HepG2 (cell line): ENCODE measurements at places on chromosomes 12 and 14.
A peak's percentile ranks its signal among the peaks of the same experiment; 100 is the strongest.

GRCh38 chr12:131487388-131488124 is 223.3 kb upstream of the SFSWAP start:
- no peak for DNase-seq

- no peak for DNase-seq
These were observed 298.6 kb upstream of the NOVA1 start for GRCh38 chr14:26896447-26896846.

GRCh38 chr14:99512571-99513182 is 31.5 kb downstream of the CCNK start:
- DNase-seq = no peak

GRCh38 chr14:72545411-72546311 is 348.2 kb downstream of the DPF3 start:
- DNase-seq = no peak

DNA sequence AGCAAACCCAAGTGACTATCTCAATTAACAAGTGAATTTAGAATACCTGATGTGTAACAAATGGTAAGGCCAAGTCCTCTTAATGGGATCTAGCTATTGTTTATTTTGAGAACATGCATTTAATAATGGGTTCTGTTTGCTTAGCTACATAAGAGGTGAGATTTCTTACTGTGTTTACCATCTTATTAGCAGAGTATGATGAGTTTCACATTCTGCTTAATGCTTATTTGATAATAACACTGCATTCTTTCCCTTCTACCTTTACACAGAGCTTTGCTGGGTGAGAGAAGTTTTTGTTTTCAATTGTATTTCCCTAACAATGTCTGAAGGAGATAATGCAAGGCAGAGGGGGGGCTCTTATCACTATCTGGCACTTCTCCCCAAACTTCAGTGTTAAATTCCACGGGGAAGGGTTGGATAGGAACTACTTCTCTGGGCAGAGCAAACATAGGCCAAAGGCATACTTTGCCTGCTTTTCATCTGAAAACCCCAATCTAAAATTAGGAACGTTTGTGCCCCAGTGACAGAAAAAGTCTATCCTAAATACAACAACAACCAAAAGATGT is 129.0 kb upstream of the ATXN7L3B start:
- no peak for DNase-seq

DNA sequence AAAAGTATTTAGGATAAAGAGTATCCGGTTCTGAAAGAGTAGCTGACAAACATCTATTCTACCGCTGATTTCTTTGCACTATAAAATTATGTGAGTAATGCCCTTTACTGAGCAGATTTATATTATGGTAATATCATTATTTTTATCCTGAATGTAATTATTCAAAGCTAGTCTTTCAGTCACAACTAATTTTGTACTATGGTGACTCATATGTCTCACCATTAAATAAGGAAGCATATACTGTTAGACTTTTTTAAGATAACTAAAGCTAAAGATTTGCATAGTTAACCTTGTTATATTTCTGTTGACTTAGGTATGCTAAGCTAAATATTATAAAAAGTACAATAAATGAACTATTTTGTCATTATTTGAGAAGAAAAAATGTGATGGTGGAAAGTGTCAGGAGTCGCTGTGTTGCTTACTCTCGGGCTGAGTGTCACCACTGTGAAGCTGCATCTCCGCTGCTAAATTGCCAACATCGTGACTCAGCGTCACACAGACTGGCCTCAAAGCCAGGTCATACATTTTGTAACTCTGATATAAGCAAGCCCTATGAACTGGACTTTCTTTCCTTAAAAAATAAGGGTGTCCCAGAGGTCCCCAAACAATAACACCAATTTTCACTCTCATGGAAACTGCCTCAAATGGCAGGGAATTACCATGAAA is 69.1 kb upstream of the SSTR1 start:
- no peak for DNase-seq

DNA sequence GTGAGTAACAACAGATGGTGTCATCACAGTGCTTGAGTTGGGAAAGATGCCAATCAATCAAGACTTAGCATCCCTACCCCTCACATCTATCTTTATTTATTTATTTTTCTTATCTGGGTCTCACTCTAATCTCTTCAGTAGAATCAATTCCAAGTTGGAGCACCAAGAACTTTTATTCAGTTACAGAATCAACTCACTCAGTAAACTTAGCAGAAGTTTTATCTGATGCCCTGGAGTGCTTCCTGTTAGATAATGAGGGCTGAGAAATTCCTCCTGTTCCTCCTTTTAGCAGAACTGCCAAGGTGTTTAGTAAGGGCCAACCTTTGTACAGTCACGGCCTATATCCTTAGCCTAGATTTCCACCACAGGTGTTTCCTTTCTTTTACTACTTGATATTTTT is 11.3 kb upstream of the SLC5A8 start:
- no peak for DNase-seq

DNA sequence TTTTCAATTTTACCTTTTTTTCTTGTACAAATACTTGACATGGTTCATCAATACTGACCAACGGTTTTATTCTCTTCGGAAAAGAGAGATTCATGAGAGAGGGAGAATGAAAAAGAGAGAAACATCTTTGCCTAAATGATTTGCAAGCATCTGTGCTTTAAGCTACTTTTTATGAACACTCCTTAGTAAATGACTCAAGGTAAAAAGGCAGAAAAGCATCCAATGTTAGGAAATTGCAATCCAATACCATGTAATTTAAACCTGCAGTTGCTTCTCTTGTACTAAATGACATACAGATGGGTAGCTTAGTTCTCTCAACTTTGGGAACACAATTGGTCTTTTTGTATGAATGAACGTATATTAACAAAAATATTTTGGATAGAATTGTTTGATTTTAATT is 46.1 kb downstream of the MSRB3 start:
- DNase-seq = no peak

DNA sequence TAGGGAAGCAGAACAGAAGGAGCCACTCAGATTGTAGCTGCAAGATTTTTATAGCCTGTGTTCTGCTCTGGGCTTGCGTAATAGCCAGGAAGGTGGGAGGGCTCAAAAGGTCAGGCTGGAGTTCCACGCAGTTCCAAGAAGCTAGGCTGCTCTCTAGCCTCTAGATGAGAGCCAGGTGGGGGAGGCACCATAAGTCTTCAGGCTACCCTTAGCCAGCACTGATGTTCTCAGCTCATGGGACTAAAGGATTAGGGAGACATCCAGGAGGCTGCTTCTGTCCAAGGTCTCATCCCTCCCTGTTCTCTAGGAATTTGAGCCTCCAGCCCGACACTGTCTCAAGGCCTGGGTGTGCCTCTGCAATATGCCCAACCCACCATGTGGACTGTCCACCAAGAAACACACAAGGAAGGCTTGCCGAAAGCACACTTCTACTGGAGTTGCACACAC is 1.7 kb downstream of the LMBR1L start:
- DNase-seq = peak; percentile 23

DNA sequence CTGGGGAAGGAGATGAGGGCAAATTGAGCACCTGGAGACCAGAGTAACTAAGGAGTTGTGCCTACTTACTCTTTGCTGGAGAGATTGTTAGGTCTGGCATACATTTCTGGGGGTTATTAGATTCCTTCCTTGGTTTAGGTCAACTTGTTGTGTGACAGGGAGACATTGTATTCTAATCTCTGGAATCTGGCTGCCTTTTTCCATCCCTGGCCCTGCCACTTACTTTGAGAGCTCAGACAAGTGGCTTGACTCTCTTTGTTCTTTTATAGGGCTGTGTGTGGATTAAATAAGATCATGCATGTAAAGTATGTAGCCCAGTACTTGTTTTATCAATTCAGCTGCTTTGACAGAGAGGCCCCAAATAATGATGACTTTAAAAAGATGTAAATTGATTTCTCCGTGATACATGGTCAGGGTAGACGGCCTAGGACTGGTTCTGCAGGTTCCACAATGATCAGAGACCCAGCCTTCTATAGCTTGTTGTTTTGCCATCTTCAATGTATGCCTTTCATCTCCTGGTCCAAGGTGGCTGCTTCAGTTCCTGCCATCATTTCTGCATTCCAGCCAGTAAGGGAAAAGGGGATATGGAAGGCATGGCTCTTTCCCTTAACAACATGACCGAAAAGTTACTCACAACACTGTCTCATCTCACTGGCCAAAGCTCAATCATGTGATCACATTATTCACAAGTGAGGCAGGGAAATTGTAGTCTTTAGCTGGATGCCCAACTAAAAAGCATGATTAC is 72.6 kb downstream of the CHST11 start:
- no peak for DNase-seq

DNA sequence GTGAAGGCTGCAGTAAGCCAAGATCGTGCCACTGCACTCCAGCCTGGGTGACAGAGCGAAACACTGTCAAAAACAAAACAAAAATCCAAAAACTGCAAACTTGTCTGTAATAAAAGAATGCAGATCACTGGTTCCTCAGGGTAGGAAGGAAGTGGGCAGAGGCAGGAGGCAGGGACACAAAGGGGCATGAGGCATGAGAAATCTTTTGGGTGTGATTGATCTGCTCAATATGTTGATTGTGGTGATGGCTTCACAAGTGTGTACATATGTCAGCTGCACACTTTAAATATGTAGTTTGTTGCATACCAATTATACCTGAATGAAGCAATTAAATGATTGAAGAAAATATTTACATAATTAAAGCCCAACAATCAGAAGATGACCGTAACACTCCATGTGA is 117.6 kb downstream of the CMAS start:
- DNase-seq = no peak

- no peak for DNase-seq
These were observed 21.4 kb downstream of the SYNE3 start for GRCh38 chr14:95495076-95495475.

GRCh38 chr12:6135071-6135470 is 10.6 kb upstream of the VWF start:
- DNase-seq = no peak

- DNase-seq = no peak
These were observed 387.0 kb upstream of the GARIN6 start for GRCh38 chr12:99260456-99260996.

DNA sequence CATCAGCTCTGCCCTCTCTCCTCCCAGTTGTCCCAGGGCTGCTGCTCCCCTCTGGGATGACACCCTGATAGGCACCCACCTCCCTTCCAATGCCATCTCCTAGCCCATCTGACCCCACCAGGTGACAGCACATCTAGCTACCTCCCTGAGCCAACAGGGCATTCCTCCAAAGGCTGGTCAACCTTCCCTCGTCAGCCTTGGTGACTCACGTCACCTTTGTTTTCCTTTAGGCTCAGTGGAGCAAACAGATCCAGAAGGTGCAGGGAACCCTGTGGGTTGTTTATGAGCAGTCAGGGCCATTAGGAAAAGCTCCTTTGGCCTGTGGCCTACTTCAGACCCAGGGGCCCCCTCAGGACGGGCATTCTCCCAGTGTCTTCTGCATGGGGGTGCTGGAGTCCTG is 32.4 kb downstream of the PIGH start:
- no peak for DNase-seq

- DNase-seq = no peak
These were observed 243.0 kb upstream of the PDE3A start for GRCh38 chr12:20125276-20125798.

DNA sequence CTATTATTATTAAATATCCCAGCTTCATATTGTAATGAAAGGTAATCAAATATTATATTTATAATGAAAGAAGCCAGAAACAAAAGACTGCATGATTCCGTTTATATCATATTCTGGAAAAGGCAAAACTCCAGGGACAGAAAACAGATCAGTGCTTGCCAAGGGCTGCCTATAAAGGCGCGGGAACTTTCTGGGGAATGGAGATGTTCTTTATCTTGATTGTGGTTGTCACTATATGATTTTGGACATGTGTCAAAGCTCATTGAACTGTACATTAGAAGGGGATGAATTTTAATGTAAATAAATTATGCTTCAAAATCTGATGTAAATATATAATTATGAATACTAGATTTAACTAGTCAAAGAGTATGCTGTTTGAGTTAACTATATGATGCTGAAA is 115.4 kb upstream of the KRAS start:
- DNase-seq = no peak

DNA sequence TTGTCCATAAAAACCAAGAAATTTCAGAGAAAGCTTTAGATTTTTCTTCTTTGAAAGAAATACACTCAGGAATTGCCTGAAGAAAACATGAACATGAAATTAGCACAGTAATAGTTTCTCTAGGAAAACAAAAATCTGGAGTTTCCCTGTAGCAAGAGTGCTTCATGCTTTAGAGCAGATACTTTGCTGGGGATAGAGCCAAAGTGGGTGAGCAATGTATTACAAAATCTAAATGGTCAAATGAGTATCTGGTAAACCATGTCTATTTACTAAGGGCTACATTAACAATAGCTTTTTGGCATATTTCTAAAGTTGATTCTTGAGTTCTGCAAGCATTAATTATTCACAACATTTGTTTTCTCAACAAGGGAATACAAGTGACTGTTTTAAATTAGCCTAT is 26.2 kb downstream of the AVPR1A start:
- no peak for DNase-seq

DNA sequence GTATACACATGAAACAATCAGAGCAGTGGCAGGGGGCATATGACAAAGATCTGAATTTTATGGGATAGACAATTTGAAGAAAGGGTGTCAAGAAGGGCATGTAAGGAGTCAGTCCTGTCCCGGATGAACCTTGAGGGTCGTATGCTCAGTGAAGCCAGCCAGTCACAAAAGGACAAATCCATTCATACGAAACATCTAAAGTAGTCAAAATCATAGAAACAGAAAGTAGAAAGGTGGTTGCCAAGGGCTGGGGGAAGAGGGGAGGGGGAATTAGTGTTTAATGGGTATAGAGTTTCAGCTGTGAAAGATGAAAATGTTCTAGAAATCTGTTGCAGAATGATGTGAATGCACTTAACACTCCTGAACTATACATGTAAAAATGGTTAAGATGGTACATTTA is 157.5 kb downstream of the TGFB3 start:
- no peak for DNase-seq

DNA sequence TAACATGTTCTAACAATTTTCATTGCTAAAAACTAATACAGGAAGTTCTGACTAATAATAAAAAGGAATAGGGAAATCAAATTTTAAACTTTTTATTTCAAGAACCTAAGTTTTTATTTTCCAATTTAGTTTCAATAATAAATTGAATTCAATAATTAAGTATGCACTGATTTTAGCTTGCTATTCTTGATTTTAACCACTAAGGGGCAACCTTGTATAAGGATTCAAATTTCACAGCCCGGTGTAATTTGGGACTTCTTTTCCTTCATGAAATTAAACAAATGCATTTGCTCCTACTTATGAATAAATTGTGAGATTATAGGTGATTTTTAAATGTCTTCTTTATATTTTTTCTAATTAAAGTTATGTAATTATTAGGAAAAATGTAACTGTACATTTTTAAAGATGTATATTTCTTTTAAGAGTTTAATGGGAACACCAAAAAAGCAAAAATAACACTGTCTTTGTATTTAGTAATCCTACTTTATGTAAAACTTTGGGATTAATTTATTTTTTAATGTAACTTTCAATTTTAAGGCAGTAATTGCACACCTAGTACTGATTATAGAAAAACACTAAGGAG is 241.4 kb upstream of the PDZRN4 start:
- peak; percentile 4 for DNase-seq

- DNase-seq = no peak
These were observed 20.5 kb downstream of the PLEKHH1 start for GRCh38 chr14:67553547-67553946.

DNA sequence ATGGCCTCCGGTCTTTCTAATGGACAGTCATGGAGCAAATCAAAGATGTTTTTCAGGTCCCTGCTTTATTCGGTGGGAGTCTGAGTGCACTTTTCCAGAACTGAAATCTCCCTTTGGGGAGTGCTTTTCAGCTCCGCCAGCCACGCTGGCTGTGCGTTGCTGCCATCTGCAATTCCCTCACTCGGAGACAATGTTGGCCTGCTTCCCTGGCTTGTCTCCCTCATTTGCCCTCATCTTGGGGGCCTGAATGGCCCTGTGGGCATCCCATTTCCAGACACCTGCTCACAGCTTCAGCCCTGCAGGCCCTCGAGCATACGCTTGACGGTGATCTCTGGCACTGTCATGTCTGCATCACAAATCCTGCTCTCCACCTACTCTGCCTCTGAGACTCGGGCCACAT is 103.8 kb downstream of the CCDC92 start:
- no peak for DNase-seq
